A673 (cell line): ENCODE measurements at places on chromosomes 16 and 17.

GRCh38 chr17:73022694-73023093, 69.8 kb downstream of the SLC39A11 start:
- no peak for DNase-seq

GRCh38 chr17:75288770-75289114, 491 bp downstream of the SLC25A19 start:
- peak; percentile 41 for DNase-seq

GRCh38 chr16:52141871-52142270, 405.1 kb downstream of the TOX3 start:
- DNase-seq: peak; percentile 84

- DNase-seq: no peak
These were observed 22.3 kb downstream of the AOC3 start for GRCh38 chr17:42873315-42873714.

GRCh38 chr17:67171560-67171959, 73.4 kb downstream of the HELZ start:
- no peak for DNase-seq

DNA sequence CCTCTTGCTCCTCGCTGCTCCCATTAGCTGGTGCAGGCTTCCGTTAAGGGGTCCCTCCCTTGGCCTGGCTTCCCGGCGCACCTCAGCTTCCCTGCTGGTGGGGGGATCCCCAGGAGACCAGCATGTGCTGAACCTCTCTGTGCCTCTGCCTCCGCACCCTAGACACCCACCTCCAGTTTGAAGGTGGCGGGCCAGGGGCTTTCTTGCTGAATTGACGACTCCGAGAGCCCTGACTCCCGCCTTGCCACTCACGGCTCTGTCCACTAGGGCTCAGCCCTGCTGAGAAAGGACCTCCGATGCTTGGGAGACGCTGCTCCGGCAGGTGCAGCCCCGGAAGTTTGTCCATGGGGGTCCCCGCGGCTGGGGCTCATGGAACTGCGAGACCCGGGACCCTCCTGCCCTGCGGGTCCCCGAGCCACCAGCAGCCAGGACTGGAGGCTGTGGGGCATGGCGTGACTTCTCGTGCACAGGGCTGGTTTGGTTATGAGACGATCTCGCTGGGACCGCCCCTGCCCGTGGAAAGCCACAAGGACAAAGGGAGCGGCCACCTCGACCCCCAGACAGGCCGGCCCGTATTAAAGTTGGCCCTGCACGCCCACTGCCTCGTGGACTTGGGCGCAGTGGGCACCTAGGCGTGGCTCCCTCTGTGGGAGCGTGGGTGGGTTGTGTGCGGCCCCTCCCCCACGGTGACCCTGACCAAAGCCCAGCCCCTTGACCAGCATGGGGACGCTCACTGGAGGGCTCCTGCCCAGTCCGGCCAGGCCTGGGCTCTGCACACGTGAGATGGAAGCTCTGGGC, 8.1 kb downstream of the CHMP6 start:
- DNase-seq: no peak

DNA sequence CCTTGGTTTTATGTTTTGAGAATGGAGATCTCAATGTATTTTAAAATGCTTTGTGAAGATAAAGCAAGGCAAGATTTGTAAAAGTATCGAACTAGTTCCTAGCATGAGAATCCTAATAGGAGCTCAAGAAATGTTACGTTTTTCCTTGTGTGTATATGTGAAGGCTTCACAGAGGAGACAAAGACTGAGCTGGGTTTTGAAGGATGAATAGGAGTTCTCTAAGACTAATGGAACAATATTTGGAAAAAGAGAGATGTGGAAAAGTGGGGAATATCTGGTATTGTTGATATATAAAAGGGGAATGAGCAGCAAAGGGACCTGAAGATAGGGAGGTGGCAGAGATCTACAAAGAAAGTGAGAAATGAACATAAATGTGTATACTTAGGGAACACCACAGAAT, 127.4 kb downstream of the SNX11 start:
- no peak for DNase-seq

DNA sequence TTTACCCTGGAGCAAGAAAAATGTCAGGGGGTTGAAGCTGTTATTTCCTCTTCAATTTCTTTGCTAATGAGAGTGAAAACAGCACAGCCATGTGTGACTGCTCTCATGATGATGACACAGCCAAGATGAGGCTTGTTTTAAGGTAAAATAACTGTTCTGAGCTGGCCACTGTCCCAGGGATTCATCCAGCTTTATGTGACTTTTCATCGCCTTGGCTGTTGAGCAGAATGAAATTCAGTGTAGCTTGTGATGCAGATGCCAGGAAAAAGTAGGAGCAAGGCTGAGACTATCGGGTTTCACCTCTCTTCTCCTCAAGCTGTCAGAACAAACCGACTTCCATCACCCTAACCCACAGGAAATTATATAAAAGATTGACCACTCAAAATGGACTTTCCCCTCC, 361.8 kb upstream of the CDH5 start:
- DNase-seq: no peak

DNA sequence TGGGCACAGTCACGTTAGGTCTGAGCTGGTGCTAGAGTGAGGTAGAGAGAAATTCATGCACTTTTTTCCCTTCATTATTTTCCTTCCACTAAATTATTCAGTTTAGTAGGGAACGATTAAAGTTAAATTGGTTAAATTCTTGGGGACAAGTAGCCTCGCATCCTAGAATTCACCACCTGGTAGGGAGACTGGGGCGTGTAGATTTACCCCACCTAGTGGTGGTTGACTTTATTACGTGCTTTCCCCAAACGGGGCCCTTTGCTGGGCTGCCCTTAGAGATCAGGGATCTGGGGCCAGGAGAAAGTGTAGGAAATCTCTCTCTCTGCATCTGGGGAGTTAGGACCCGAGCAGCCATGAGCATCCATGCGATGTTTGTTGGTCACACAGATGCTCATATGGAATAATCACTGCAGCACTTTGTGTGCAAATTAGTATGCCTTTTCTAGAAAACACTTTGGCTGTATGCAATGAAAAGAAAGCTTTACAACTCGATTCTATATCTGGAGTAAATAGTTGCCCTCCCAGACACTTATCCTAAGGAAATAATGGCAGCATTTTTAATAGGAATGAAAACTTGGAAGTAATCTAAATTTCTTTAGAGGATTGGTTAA, 107.0 kb downstream of the PLCG2 start:
- peak; percentile 50 for DNase-seq

- DNase-seq: no peak
These were observed 77.8 kb downstream of the VMP1 start for GRCh38 chr17:59785091-59785799.

- no peak for DNase-seq
These were observed 1.7 kb downstream of the DEXI start for GRCh38 chr16:10940501-10941079.

GRCh38 chr17:9383826-9384225, 191.8 kb downstream of the STX8 start:
- no peak for DNase-seq

- DNase-seq: peak; percentile 65
These were observed 160.9 kb downstream of the MAP2K6 start for GRCh38 chr17:69575346-69575761.

DNA sequence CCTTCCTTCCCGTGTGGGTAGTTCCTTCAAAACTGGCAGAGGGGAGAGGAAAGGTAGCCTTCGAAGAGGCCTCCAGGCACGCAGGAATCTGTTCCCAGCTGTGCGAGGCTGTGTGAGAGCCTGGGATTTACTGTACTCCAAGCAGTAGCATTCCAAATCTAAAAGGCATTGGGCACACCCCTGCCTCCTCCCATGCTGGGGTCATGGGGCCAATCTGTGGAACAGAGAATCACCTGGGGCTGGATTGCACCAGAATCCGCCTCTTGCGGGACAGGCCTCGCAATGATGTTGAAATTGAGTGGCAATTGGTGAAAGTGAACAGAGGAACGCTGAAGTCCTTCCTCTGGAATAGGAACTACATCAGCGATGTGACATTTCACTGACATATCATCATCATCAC, 72.5 kb upstream of the IRX3 start:
- no peak for DNase-seq

DNA sequence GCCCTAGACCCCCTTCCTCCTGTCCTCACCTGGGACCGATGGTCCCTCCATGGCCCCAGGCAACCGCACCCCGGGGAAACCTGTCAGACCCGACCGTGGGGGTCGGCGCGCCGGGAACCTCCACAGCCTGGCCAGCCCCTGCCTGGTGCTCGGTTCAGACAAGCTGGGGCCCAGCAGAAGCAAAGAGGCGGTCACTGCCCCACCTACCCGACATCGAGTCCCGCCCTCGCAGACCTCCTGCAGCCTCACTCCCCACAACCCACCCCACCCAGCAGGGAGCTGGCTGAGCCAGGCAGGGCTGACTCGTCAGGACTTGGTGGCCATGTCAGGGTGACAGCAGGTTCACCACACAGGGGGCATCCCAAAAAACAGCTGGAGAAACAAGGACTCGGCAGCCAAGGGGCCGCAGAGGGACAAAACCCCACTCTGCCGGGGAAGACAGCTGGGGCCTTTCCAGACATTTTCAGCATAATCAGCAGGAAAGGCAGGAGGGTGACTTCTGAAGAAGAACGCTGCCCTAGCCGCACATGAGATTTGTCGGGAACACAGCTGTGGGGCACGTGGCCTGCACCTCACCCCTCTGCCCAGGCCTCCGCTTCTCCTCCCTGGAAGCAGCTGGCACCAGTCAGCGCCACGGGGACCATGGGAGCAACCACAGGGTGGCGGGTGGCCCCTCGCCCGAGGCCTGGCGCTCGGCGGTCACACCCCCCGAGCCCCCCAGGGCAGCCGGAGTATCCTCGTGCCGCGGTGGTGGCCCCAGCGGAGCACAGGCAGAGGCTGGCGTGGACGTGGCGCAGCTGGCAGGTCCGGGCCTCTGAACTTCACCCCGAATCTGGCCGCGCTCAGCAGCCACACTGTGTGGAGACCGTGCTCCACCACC, 22.9 kb downstream of the GNPTG start:
- no peak for DNase-seq

GRCh38 chr16:68496689-68497088, 42.4 kb upstream of the ZFP90 start:
- DNase-seq: no peak

DNA sequence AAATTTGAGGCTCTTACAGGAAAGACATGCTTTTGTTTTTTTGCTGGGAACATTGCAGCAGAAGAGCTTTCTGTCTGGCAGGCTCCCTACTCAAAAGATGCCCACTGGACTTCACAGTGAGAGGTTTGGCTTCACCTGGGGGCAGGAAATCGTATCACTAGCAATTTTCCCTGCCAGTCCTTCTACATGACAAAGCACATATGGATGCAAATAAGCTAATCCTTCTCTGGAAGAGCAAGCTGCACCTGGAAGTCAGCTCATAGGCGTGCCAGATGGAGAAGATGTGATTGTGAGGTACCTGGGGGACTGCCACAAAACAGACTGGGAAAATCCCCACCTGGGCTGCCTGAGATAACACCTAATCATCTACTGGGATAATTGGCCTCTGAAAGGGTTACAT, 195.0 kb upstream of the CPHXL start:
- no peak for DNase-seq

GRCh38 chr17:12318571-12319266, 298.0 kb downstream of the MAP2K4 start:
- DNase-seq: no peak

GRCh38 chr17:6936370-6937028, 59.4 kb upstream of the ALOX12 start:
- peak; percentile 69 for DNase-seq

DNA sequence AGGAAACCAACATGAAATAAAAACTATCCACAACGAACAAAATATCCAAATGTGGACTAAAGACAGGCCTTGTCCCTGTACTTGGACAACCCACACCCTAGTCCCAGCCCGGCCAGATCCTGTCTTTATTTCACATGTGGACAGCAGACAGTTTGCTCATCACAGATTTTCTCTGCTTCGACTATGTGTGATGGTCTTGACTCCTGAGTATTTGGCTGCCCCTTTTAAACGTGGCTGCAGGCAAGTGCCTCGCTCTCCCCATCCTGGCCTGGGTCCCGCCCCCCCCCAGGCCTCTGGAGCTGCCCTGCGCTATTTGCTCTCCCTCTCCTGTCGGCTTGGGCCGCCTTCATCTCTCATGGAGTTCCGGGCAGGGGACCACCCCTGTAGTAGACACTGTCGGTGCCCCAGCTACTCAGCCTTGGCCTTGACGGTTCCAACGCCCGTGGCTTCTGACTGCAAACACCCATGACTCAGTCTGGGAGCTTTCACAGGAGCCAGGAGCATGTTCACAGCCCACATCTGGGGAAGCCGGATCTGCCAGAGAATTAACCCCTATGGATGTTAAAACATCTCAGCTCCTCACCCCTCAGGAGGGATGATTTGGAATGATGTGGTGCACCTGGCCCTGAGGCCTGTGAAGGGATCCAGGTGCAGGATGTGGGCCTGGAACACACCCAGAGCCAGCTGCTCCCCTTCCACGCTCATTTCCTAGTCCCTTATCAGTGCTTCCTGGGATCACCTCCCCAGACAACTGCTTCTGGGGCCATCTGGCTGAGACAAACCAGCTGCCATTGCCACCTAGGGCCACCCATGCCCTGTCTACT, 229.7 kb upstream of the RPL38 start:
- DNase-seq: no peak

- no peak for DNase-seq
These were observed 1.1 kb downstream of the CRAMP1 start for GRCh38 chr16:1613211-1613622.

- DNase-seq: no peak
These were observed 178.7 kb downstream of the SNX29 start for GRCh38 chr16:12155235-12155634.

- DNase-seq: no peak
These were observed 36.4 kb upstream of the CCDC182 start for GRCh38 chr17:57781386-57782061.

- DNase-seq: no peak
These were observed 4.4 kb upstream of the SOX8 start for GRCh38 chr16:977081-977701.

GRCh38 chr17:81125573-81126081, 39.7 kb upstream of the PVALEF start:
- DNase-seq: no peak

- DNase-seq: no peak
These were observed 158.1 kb downstream of the ZNF423 start for GRCh38 chr16:49697631-49698452.

DNA sequence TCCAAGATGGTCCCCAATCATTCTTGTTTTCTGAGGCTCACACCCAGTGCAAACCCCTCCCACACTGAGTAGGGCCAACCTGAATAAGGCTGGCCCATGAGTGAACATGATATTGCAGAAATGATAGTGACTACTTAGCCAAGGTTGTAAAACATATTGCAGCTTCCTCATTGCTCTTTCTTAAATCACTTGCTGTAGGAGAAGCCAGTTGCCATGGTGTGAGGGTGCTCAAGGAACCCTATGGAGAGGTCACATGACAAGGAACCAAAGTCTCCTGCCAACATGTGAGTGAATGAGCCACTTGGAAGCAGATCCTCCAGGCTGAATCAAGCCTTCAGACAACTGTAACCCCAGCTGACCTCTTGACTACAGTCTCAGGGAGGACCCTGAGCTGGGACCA, 191.4 kb downstream of the RGS9 start:
- DNase-seq: no peak

DNA sequence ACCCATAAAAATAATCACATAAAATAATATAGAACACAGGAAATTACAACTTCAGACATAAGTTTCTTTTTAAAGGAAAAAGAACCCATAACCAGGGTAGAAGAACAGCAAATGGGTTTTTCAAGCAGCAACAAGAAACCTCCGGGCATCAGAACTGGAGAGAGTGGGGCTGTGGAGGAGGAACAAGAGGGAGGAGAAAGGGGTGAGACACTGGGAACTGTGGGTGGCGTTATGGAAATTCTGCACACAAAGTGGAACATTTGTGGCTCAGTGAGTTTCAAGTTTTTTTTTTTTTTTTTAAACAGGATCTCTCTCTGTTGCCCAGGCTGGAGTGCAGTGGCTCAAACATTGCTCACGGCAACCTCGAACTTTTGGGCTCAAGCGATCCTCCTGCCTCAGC, 22.6 kb downstream of the EMP2 start:
- no peak for DNase-seq
